ENCODE measurements at places on chromosomes 13 and 19.

GRCh38 chr13:100645382-100645781 lies 29.2 kb downstream of the TMTC4 start:
- DNase-seq: no peak

DNA sequence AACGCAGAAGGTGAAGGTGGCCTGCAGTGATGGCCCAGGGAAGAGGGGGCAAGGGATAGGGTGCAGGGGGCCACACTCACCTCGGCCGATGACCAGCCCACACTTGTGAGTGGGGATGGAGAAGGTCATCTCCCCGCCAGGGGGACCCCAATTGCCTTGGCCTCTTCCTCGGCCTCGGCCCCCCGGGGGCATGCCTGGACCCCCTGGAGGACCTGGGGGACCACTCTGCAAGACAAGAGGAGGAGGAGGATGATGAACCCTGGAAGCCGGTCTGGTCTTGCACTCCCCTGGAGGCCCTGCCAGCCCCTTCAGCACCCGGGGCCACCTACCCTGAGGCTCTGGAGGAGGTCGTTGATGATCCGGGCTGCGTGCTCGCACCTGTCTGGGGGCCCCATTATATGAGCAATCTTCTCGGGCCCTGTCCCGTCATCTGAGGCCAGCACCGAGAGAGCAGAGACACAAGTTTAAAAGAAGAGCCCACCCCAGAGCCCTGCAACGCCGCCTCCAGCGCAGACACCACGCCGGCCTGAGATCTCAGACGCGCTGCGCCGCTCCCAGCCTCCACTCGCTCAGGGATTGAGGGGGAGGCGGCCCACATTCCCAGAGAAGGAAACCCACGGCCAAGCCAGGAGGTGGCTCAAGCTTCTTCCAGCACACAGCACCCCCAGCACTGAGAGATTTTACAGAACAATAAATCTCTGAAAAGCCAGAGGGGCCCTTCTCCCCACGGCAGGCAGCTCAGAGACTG lies 7.8 kb downstream of the KHSRP start:
- DNase-seq: no peak

- no peak for DNase-seq
Observed at GRCh38 chr13:96052656-96053002, 572 bp downstream of the UGGT2 start.

- DNase-seq: no peak
Observed at GRCh38 chr19:52028780-52029123, 573 bp upstream of the ZNF614 start.

DNA sequence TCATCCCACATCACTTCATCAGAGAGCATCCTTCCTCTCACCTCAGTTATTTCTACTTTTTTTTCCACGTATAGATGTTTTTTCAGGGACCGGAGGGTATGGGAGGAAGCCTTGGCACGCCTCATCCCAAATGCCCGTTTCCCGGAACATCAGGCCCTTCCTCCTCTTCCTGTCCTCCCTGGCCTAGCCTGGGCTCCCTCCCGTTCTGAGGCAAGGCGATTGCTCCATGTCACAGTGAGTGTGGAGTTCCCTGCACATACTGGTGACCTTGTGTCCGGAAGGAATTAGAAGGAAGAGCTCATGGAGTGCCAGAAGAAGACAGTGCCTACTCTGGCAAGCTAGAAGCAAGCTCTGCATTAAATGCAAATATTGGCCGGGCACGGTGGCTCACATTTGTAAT lies 1.1 kb upstream of the ZNF627 start:
- no peak for DNase-seq
